Activated T-helper 9 cell treated with anti-CD3 and anti-CD28 coated beads, Interleukin-2, amount 50 U/mL, for 16 hours (primary cell): ENCODE measurements at places on chromosomes 6 and 20.
A peak's percentile ranks its signal among the peaks of the same experiment; 100 is the strongest.

DNA sequence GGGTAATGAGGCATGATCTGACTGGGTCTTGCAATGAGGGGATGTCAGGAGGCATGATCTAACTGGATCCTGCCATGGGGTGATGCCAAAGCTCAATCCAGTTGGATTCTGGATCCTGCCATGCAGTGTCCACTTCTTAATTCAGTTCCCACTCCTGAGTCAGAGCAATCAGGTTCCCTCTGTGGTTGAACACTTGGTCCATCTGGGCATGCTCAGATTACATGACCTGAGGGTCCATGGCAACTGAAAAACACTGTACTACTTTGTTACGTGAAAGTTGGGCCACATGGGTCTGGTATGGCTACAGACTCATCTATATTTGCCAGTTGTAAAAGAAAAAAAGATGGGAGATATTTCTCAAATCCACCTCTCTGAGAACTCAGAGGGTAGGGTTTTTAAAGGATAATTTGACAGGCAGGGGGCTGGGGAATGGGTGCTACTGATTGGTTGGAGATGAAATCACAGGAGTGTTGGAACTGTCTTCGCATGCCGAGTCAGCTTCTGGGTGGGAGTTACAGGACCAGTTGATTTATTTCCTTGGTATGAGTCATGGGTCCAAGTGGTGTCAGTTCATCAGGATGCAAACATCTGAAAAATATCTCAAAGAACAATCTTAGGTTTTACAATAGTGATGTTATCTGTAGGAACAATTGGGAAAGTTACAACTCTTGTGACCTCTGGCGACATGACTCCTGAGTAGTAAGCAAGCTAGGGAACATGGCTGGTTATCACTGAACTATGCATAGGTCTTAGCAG, 21.6 kb downstream of the C6orf163 start:
- no peak for DNase-seq

DNA sequence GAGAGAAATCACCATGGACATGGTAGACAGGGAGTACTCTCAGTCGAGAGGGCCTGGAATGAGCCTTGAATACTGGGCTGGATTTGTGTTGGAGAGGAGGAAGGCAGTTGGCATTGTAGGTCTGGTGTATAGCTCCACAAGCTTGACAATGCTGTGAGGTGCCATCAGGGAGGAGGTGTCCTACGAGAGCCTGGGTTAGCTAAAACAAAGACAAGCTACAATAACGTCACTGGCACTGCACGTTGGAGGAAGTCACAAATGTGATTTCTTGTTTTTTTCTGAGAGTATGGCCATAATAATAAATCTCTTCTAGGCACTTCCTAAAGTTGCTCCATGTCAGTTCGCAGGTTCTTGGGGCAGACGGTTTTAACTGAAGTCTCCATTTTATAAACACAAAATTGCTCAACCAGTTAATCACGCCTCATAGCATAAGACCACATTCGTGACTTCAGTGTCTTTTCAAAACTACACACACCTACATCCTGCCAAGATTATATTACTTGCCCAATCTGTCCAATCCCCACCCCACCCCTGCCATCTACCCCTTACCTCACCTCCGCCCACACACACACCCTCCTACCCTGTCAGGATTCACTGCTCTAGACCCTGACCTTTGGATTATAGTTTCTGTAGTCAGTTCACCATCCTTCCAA, 4.4 kb upstream of the HLA-DMB start:
- DNase-seq = no peak

DNA sequence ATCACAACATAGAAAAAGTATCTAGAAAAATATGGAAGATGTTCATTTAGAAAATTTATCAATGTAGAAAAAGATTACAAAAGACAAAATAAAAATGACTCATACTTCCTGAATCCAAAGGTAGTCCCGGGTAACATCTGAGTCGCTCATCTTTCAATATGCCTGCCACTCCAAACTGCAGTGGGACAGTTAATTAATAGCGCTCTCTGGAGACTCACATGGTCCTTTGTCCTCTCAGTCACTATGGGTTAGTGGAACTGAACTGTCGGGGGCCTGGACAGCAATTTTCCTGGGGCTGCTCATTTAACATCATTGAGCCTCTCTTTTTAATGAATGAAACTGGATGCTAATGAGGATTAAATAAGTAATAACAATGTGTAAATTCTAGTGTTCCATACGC, 103.4 kb downstream of the MAP3K4 start:
- no peak for DNase-seq

DNA sequence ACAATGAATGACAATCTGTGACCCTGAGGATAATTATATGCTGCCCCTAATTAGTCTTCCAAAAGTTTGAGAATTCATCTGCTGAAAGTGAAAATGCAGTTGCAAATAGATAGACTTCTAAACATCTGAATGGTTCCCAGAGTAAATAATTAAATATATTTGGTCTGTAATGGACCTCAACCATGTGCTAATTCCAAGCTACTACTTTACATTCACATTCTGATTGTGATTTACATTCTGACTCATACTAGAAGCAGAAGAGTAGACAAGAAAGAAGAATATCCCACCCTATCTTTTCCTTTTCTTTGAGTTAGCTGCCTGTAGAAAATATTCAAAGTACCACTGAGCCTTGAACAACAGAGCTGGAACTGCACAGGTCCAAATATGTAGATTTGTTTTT, 80.8 kb downstream of the PTPRK start:
- DNase-seq = no peak

DNA sequence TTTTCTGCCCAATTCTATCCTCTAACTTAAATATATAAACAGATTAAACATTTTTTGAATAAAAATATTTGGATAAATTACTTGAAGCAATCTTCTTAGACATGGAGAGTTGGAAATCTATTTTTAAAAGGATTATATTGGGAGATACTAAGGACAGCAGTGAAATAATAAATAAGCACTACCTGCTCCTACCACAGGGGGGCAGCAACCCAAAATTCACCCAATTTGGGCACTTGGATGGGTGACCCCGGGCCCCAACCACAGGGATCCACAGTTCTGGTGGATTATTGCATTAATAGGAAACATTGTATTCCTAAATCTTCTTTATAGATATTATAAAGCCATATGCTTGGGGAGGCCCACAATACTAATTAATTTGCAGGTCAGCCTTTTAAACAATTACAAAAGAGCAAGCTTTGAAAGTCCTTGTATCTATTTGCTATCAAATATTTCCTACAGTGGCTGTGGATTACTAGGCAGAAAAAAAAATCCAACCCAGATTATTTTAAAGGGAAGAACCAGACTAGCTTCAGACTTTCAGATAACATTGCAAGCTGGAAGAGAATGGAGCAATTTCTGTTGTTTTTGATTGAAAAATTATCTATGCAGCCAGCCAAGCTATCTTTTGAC, 66.4 kb upstream of the PDE10A start:
- no peak for DNase-seq

DNA sequence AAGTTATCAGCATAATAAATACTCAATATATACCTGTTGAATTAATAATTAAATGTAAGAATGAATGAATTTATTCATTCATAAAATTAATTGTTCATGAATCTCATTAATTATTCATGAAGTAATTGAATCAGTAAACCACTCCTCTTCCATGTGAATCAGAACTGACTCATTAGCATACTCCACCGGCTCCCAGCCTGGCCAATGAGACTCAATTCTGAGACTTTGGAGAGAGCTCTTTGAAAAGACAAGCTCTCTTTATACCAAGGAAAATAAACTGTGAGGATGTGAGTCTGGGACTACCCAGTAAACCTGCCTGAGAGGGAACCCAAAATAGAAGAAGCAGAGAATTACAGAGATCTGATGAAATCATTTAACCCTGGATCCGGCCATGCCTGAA, 8.4 kb upstream of the SLC2A10 start:
- DNase-seq = no peak

DNA sequence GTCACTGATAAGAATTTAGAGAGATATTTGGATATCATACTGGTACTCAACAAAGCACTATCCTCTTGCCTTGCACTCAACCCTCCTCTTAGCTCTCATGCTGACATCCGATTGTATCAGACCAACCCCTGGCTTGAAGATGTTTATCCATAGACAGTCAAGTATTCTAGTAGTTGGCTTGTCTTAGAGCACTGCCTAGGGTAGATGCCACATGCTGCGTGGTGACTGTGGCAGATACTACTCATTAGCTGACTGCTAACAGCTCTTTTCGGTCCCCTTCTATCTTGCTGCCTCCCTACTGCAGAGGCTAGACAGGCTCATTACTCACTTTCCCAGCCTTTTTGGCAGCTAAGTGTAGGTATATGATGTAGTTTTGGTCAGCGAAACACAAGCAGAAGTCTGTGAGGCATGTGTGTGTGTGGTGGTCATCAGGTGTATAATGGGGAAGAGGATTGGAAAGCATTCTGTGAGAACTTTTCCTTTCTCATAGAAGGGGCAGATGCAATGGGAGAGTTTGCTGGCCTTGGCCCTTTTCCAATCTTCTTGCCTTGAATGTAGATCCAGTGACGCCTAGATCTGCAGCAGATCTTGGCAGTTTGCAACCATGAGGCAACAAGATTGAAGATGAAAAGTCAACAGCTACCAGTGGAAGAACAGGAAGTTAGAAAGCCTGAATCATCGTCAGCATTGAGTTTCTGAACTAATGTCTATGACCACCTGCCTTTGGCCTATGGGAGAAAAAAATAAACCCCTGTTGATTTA, 4.4 kb upstream of the IFNGR1 start:
- no peak for DNase-seq

- DNase-seq = no peak
These were observed 33.4 kb upstream of the INSM1 start for GRCh38 chr20:20334489-20334888.

DNA sequence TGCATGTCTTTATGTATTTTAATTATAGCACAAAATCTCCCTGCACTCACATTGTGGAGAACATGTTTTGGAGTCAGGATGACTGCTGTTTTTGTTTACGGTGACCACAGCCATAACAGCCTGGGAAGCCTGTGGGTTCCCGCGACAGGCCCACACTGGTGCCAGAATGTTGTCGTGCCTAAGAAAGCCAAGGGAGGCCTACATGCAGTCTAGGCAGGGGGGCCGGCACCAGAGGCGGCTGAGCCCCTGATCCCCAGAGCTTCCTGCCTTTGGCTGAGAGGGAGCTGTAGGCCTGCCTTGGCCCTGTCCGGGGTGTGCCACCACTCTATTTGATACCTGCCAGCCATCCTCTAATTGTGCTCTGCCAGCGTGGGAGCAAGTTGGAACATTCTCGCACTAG, 46.7 kb downstream of the TBC1D7 start:
- no peak for DNase-seq

DNA sequence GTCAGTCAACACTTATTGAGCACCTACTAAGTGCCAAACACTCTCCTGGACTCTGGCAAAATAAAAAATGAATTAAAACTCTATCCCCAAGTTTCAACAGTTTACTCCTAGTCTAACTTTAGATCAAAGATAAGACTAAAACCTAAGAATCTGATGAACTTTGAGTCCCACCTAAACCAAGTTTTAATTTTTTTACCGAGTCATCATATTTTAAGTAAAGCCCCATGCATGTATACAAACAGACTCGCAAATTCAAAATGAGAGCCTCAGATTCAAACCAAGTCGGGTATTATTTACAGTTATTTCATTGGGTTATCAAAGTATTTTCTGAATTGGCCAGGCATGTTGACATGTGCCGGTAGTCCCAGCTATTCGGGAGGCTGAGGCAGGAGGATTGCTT, 28.2 kb downstream of the BNIP5 start:
- no peak for DNase-seq

DNA sequence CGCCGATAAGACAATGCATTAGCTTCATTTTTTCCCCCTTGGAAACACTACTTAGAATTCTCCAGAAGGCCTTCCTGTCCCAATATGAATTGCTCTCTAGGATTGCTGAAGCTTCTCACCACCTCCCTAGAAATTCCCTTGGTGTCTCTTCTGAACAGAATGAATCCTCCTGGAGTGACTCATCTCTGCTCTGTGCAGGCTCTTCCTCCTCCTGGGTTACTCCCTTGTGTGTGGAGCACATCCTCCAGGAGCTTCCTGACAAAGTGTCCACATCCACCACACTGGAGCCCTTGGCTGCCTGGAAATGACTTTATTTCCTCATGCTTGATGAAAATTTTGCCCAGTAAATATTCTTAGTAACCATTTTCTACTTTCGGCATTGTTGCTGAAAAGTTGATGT, 54.4 kb downstream of the DTNBP1 start:
- no peak for DNase-seq

- DNase-seq = no peak
These were observed 5.1 kb upstream of the MRS2 start for GRCh38 chr6:24397631-24398030.

DNA sequence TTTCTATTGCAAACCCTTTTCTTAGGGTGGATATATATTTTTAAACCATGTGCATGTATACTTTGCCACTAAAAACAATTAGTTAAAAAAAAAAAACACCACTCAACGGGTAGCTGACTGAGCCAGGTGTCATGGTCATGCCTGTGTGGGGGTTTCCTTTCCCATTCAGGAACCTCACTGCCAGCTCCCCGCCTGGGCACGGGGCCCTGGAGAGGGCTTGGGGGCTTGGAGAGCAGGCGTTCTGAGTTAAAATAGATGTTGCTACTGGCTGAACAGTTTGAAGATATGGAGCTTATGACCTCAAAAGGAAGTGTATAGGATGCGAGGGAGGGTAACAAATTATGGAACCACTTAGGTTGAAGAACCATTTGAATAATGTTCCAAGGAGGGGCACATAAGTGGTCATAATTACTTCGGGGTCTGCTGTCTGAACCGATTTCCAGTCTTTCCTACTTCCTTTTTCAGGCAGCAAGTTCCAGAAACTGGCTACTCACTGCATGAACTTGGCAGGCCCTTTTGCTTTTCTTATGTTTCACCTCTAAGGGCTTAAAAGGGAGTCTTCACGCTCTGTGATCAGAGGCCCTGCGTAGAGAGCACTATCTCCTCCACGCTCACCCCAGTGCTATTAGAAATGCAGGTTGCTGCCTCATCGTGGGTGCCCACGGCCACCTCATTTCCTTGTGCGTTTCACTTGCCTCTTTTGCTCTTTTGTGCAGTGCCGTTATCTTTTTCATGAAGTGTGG, 9.9 kb downstream of the STX16 start:
- DNase-seq = peak; percentile 12

DNA sequence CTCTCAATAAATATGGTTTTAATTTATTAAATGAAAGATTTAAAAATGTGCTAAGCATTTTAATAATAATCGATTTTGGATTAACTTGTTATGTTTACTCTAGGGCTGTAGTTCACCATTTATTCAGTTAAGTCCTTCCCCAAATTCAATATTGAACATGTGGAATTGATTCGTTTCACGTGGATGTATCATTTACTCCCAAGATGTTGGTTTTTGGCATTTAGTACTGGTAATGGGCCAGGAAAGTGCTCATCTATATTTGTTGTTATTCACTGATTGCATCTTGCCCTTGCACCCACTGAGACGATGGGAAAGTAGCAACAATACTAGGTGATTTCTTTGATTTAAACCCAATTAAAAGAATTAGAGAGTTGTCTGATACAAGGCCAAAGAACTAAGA, 97.1 kb downstream of the ESR1 start:
- no peak for DNase-seq

GRCh38 chr20:62156592-62157386, 13.2 kb downstream of the SS18L1 start:
- DNase-seq = peak; percentile 59

- no peak for DNase-seq
These were observed 37.8 kb upstream of the CD93 start for GRCh38 chr20:23123886-23124285.

- no peak for DNase-seq
These were observed 11.8 kb downstream of the FRMD1 start for GRCh38 chr6:168067081-168067759.
